ENCODE measurements at places on chromosomes 5 and 9. TPM values are rescaled to one million over a fixed set of nuclear protein-coding genes. Genes with fewer than 3 reads are reported as not detected.

GRCh38 chr5:120151825-120152224 is 312.3 kb upstream of the PRR16 start:
- no peak for DNase-seq

DNA sequence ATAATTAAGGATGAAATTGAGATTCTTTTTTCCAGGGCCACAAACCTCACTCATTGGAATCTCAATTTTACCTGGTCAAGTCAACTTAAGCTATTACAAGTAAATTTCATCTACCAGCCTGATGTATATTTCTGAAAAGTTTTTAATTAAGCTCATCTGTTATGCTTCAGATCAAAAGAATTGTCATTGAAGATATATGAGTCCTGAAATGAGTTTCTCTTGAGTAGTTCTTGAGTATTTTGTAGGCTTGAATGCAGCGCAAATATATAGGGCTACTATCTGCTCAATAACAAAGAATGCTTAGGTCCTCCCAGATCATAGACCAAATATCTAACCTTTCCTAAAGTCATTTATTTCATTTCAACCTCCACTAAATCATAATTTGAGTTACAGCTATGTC is 482.2 kb upstream of the ST8SIA4 start:
- no peak for DNase-seq

- peak; percentile 88 for DNase-seq
Measured at GRCh38 chr5:134533115-134533815, 7.8 kb downstream of the JADE2 start.

DNA sequence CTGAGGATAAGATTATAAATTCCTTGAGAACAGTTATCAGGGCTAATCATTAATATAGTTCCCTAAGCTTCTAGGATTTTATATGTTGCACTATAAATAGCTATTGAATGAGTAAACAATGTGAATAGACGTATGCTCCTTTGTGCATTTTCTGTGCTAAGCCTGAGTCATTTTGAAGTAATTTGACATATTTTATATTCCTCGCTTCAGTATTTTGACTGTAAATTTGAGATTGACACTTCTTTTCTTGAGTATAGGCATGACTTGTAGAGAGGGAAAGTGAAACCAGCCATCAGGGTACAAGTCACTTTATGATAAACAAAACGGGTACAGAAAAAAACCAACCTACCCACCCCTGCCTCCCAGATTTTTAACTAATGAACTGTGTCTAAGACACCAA is 367.7 kb upstream of the PRR16 start:
- no peak for DNase-seq

DNA sequence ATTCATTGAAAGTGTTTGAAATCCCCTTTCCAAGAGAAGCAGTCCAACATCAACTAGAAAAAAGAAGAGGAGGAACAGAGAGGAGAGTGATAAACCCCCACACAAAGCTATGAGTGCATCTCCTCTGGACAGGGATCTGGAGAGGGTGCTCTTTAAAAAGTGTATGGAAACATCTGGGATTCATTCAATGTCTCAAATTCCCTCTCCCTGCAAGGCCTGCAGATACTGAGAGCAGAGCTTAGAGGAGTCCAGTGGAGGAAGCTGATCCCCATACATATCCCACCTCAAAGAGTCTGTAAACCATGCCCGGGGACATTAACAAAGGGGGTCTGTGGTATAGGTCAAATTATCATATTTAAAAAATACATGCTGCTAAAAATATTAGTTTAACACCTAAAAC is 2.2 kb downstream of the SPOCK1 start:
- peak; percentile 89 for DNase-seq

- no peak for DNase-seq
Measured at GRCh38 chr9:127029548-127029947, 92.9 kb downstream of the ANGPTL2 start.

GRCh38 chr5:174149426-174149825 is 103.9 kb downstream of the NSG2 start:
- DNase-seq, result no peak

GRCh38 chr5:78540335-78541085 is 108.1 kb downstream of the LHFPL2 start:
- no peak for DNase-seq

DNA sequence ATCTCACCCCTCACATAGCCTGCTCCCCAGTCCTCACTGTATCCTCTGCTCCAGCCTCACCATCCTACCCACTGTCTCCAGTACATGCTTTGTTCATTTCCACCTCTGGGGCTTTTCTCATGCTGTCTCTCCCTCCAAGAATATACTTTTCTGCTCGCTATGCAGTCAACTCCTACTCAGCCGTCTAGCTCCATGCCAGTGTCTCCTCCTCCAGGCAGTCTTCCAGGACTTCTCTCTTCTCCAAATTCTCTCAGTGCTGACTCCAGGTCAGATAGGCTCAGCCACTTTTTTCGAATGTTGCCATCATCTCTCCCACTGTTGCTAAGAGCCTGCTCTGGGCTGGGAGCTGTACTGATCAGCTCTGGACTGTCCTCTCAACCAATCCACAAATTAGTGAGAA is 8.0 kb upstream of the DAB2IP start:
- peak; percentile 39 for DNase-seq

- peak; percentile 54 for DNase-seq
Measured at GRCh38 chr9:93562157-93562556, 14.2 kb upstream of the PHF2 start.

- DNase-seq, result peak; percentile 48
Measured at GRCh38 chr9:32603914-32604852, 31.2 kb upstream of the NDUFB6 start.

GRCh38 chr5:17679597-17680203 is 45.4 kb downstream of the TAF11L14 start:
- DNase-seq, result no peak

GRCh38 chr5:176837707-176838115 is 27.4 kb downstream of the UNC5A start:
- DNase-seq, result peak; percentile 98

- peak; percentile 80 for DNase-seq
Measured at GRCh38 chr9:132937463-132937901, 6.9 kb downstream of the TSC1 start.

- DNase-seq, result no peak
Measured at GRCh38 chr9:6239048-6239461, 23.4 kb downstream of the IL33 start.

- no peak for DNase-seq
Measured at GRCh38 chr9:127344368-127345000, 52.5 kb upstream of the SLC2A8 start.

GRCh38 chr5:157590478-157590877 is 14.9 kb upstream of the ADAM19 start:
- no peak for DNase-seq

- peak; percentile 98 for DNase-seq
Measured at GRCh38 chr9:113564498-113565237, 101.1 kb downstream of the RGS3 start.

DNA sequence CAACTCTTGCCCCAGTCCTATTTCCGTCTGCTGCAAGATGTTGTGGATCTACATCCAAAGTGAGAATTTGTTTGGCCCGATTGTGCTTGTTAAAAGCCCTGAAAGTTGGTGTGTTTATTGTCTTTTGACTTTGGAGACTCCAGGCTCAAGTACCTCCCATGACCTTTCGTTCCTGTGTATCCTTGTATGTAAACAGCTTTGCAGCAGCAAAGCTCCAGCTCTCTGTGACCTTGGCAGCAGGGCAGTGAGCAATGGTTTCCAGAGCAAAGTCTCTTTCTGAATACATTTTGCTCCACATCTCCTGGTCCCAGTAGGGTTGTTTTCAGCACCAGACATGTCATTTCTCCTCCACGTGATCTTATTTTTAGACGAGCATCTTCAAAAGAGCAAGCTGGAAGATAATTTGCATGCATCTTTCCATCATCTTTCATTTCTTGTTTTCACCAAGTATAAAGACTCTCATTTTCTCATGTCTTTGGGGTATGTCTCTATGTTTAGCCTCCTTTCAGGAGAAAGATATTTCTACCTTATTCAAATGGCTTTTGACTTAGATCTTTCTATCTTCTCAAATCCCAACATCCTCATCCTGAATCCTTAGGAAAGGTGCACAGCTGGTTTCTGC is 68.1 kb upstream of the ERCC6L2 start:
- no peak for DNase-seq

DNA sequence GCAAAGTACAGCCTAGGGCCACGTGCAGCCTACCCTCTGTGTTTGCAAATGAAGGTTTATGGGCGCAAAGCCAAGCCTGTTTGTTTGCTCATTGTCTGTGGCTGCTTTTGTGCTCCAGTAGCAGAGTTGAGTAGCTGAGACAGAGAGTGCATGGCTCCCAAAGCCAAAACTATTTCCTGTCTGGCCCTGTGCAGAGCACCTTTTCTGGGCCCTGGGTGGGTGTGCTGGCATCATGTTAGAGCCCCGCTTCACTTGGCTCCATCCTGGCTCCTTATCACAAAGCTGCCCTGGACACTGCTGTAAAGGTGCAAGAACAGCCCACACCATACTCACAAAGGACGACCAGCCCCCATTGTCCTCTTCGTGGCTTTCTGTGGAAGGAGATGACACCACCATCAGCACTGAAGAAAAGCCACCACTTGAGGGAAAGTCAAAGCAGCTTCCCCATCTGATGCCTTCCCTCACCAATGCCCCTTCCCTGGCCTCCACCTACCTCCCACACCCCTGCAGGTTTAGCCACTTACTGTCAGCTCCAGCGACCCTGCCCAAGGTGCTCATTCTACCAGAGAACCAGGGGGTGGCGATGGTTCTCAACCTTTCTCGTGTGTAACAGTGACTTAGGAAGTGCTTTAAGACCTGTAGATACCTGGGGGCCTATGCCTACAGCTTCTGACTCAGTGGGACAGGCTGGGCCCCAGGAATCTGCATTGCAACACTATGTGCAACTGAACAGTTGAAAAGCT is 23.4 kb downstream of the LCP2 start:
- DNase-seq, result no peak

DNA sequence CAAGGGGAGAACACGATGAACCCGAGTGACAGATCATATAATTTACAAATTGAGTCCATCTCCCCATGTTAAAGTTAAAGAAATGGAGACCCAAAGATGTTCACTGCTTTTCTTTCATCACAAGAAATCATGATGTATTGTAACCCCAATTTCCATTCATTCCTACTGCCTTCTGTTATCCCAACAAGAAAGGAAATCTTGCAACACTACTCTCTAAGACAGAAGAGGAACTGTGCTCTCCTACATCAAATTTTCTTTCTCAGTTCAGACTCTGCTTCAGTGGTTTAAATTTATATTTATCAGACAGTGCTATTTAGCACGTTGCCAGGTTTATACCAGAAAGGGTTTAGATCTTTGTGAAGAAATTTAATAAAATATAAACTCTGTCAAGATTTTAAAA is 83.8 kb upstream of the RASA1 start:
- DNase-seq, result no peak

DNA sequence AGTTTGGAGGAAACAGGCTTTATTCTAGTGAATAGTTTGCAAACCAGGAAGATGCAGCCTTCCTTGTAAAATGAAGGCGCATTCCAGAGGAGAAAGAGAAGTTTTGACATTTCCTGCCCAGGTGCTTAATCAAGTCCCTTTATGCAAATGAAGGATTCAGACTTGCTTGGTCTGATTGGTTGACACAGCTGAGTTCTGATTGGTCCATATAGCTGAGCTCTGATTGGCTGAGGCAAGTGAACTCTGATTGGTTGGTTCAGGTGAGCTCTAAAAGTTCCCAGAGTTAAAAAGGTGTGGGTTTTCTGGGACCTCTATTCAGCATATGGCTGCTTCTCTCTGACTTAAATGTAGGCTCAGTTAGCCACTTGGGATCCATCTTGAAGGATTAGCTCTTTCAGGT is 151.0 kb downstream of the CACNA1B start:
- DNase-seq, result no peak

DNA sequence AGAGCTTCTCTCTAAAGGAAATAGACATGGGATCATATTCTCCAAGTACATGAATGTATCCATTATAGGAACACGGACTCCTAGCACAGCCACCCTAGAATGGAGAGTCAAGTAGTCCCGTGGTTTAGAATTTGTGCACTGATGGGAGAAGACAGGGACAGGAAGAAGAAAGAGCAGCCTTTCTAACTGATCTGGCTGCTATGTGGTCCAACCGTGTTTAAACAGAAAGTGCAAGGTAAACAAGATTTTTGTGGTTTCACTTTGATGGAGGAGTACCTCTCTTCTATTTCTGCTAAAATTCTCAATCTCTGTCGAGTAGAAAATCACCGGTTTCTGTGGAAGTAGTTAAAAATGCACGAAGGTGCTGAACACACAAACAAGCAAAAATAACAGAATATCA is 171.3 kb downstream of the ST8SIA4 start:
- DNase-seq, result no peak

DNA sequence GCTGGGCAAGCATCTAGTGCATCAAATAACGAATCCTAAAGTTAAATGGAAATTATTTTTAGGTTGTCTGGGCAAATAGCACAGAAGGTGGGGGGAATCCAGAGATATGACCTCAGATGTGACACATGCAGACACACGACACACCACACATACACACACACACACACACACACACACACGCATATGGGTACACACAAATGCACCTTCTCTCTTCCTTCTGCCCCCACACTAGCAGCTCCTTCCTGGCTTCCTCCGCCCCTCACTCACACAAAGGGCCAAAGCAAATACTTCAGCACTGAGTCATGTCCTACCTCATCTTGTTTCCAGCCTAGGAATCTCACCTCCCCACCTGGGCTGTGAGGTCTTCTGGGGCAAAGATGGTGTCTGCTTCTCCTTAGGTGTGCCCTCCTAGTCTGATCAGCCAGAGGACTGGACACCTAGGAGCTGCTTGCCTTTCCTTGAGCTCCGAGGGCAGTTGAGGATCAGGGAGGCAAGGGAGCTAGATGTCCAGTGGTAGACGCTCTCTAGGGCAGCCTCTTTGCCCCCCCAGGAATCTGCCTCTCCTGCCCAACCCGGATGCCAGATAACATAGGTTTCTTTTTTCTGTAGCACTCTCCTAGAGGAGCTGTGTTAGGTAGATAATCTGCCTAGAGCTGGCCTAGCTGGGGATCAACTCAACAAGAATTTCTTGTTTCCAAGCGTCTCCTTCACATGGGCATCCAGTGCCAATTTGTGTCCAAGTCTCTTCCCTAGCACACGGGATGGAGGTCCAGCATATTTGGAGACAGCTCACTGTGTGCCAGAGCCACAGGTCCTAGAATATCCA is 14.3 kb upstream of the JADE2 start:
- DNase-seq, result no peak

- no peak for DNase-seq
Measured at GRCh38 chr5:32526810-32527209, 58.5 kb upstream of the SUB1 start.

DNA sequence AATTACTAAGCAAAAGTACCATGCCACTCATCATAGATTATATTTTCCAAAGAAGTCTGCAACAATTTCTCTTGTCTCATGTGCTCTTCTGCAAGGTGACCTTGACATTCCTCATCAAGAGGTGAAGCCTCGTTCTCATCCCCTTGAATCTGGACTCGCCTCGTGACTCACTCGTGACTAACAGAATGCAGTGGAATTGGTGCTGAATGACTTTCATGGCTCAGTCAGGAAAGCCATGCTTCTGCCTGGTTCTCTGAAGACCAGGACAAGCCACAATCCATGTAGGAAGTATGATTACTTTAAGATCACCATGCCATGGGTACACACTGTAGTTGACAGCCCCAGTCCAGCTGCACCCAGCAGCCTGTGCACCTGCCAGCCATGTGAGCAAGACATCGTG is 335.8 kb downstream of the GADD45G start:
- DNase-seq, result no peak

KCNV2 gene
- total RNA-seq, result not detected

AIF1L gene
- under 0.01 TPM for total RNA-seq

QRFP gene
- total RNA-seq, result not detected

TXNDC8 gene
- total RNA-seq, result not detected

NEURL1B gene
- total RNA-seq, result 0.29 TPM

COQ4 gene
- 34.8 TPM for total RNA-seq

TRIM36 gene
- 0.36 TPM for total RNA-seq

TYRP1 gene
- total RNA-seq, result 0.36 TPM

MEIKIN gene
- not detected for total RNA-seq

SVEP1 gene
- 43.0 TPM for total RNA-seq

HRH2 gene
- 0.36 TPM for total RNA-seq

PCDHB15 gene
- 1.1 TPM for total RNA-seq

Data from osteoblast (primary cell).